ENCODE measurements at places on chromosomes 1 and 21. TPM values are rescaled to one million over a fixed set of nuclear protein-coding genes. Genes with fewer than 3 reads are reported as not detected.

PDIK1L gene
- total RNA-seq = 21.0 TPM

KIRREL1 gene
- not detected for total RNA-seq

GRCh38 chr1:240663169-240663879 is 51.4 kb upstream of the GREM2 start:
- peaks cover 14% of the 10 kb centered on the region for H3K4me1 ChIP-seq
- H3K4me3 ChIP-seq = no peak overlapping the region
- no peaks in the 10 kb centered on the region for H3K36me3 ChIP-seq
- DNase-seq = no peak
- no peak overlapping the region for H3K27ac ChIP-seq
- H3K27me3 ChIP-seq = no peaks in the 10 kb centered on the region

DNA sequence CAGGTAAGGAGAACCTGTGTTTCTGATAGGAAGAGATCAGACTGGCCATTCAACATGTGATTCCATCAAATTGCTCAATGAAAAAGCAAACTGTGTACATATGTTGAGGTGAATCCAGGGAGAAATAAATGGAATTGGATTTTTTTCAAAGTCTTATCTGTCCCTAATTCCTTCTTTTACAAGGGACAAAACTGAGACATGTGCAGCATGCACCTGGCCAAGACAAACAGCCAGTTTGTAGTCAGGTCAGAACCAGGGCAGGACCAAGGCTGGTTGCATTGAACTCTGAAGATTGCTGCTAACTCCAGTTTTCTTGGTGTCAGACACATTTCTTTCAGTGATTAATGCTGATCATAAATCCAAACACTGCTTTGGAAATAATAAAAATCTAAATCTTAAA is 69.6 kb upstream of the CCDC190 start:
- H3K4me3 ChIP-seq = no peak overlapping the region
- H3K27ac ChIP-seq = no peak overlapping the region
- no peaks in the 10 kb centered on the region for H3K4me1 ChIP-seq
- H3K27me3 ChIP-seq = peaks cover 21% of the 10 kb centered on the region

DNA sequence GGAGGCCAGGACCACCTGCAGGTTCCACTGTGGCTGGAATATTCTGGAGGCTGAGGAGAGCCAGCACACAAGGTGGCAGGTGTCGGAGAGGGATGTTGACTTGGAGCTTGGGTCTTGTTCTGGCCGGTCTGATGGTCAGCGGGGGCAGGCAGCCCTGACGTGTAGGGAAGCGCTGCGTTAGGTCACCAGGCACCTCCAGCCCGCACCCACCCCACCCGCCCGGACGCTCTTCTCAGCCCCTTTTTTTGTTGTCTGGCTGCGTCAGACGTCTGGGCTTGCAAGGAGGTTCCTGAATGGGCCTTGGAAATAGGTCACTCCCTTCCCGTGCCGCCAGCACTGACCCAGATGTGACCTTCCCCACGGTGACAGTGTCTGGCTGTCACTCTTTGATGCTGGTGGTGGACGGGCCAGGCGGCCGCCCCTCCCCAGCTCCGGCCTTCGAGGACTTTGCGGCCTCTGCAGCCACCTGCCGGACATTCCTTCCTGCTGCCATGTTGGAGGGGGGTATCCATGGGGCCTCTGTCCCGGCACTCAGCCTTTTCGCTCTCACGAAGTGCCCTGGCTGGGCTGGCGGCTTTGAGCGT is 30.1 kb downstream of the SPSB1 start:
- H3K27ac ChIP-seq = no peak overlapping the region
- H3K27me3 ChIP-seq = no peaks in the 10 kb centered on the region
- H3K4me3 ChIP-seq = no peak overlapping the region
- no peaks in the 10 kb centered on the region for H3K36me3 ChIP-seq
- peaks cover 7% of the 10 kb centered on the region for H3K4me1 ChIP-seq
- DNase-seq = no peak

DNA sequence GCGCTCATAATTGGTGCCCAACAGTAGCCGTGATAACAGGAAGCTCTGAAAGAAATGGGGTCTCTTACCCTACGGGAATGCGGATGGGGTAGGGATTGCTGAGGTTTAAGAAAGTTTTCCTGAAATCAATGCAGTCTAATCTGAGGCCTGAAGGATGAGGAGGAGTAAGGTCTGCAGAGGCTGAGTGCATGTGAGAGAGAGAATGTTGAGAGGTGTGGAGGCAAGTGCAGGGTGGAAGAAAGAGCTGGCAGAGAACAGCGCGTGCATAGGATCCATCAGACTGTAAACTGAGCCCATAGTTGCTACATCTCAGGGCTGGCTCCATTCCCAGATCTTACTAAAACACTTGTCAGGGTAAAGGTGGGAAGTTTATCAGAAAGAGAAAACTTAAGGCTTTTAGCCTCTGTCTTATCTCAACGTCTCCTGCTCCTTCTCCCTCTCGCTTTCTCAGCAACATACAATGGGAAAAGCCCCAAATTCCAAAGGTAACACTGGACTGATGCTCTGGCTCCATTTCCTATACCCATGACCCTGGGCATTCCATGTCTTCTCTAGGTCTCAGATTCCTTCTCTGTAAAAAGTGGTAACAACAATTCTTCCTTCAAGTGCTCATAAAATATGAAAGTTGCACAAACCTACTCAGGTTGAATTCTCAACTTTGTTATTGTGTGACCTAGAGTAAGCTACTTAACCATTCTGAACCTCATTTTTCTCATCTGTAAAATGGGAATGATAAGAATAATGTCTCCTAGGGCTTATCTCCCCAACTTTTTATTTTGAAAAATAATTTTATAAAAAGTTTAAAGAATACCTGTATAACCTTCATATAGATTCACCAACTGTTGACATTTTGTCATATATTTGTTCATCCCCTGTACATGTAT is 75.2 kb downstream of the SH3GLB1 start:
- H3K36me3 ChIP-seq = no peaks in the 10 kb centered on the region
- no peak overlapping the region for H3K4me3 ChIP-seq
- H3K27me3 ChIP-seq = peaks cover 1% of the 10 kb centered on the region

- H3K27ac ChIP-seq = no peak overlapping the region
- H3K4me3 ChIP-seq = no peak overlapping the region
- peaks cover 9% of the 10 kb centered on the region for H3K4me1 ChIP-seq
- H3K36me3 ChIP-seq = no peaks in the 10 kb centered on the region
- DNase-seq = no peak
- H3K27me3 ChIP-seq = no peaks in the 10 kb centered on the region
Observed at GRCh38 chr21:41887667-41888066, 8.5 kb upstream of the PRDM15 start.

GRCh38 chr1:45107782-45108181 is 95.7 kb downstream of the UROD start:
- H3K4me1 ChIP-seq = no peaks in the 10 kb centered on the region
- no peaks in the 10 kb centered on the region for H3K27me3 ChIP-seq
- no peak overlapping the region for H3K4me3 ChIP-seq
- H3K27ac ChIP-seq = no peak overlapping the region
- no peak for DNase-seq

- H3K27me3 ChIP-seq = no peaks in the 10 kb centered on the region
- H3K4me3 ChIP-seq = no peak overlapping the region
- DNase-seq = no peak
Observed at GRCh38 chr1:216793973-216794372, 70.7 kb upstream of the ESRRG start.

DNA sequence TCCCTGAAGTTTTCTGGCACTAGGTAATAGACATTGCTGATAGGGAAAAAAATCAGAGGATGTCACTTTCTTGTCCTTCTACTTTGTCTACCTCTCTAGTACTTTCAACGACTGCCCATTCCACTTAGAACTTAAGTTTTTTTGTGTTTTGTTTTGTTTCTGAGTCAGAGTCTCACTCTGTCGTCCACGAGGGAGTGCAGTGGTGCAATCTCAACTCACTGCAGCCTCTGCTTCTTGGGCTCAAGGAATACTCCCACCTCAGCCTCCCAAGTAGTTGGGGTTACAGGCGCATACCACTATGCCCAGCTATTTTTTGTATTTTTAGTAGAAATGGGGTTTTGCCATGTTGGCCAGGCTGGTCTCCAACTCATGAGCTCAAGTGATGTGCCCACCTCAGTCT is 79.2 kb downstream of the SGIP1 start:
- H3K36me3 ChIP-seq = no peaks in the 10 kb centered on the region
- peaks cover 11% of the 10 kb centered on the region for H3K27me3 ChIP-seq
- no peak overlapping the region for H3K27ac ChIP-seq
- no peak overlapping the region for H3K4me3 ChIP-seq
- no peaks in the 10 kb centered on the region for H3K4me1 ChIP-seq
- DNase-seq = no peak

GRCh38 chr1:42176902-42177519 is 12.5 kb upstream of the GUCA2A start:
- H3K27me3 ChIP-seq = no peaks in the 10 kb centered on the region
- no peak overlapping the region for H3K27ac ChIP-seq
- no peaks in the 10 kb centered on the region for H3K4me1 ChIP-seq
- peak; percentile 51 for DNase-seq
- no peak overlapping the region for H3K4me3 ChIP-seq

Data from activated CD4-positive, alpha-beta T cell treated with anti-CD3 and anti-CD28 coated beads, Interleukin-2, amount 10 ng/mL, durations not matched to agents 7 days and 5 days (primary cell).